ENCODE measurements at places on chromosomes 12 and 14. TPM values are rescaled to one million over a fixed set of nuclear protein-coding genes. Genes with fewer than 3 reads are reported as not detected.

GRCh38 chr12:116734156-116734768 is 3.6 kb downstream of the SPRING1 start:
- DNase-seq: no peak

The TOMM20L gene
- total RNA-seq: not detected

- DNase-seq: no peak
These were observed 27.6 kb downstream of the JAG2 start for GRCh38 chr14:105141026-105141425.

DNA sequence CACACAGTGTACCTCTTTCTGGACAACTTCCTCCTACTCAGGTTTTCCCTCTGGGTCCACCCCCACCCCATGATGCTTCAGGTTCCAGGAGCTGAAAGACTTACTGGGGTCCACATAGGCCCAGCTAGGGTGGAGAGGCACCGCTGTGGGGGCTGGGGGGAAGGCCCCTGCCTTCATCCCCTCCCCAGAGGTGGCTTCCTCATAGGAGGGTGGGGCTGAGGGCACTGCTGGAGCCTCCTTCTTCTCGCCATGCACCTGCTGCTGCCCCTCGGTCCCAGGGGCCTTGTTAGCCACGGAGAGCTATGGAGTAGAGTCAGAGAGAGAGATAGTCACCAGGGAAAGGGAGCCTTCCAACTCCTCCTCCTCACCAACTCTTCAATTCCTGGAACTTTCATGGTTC is 2.7 kb downstream of the FAIM2 start:
- DNase-seq: peak; percentile 10

DNA sequence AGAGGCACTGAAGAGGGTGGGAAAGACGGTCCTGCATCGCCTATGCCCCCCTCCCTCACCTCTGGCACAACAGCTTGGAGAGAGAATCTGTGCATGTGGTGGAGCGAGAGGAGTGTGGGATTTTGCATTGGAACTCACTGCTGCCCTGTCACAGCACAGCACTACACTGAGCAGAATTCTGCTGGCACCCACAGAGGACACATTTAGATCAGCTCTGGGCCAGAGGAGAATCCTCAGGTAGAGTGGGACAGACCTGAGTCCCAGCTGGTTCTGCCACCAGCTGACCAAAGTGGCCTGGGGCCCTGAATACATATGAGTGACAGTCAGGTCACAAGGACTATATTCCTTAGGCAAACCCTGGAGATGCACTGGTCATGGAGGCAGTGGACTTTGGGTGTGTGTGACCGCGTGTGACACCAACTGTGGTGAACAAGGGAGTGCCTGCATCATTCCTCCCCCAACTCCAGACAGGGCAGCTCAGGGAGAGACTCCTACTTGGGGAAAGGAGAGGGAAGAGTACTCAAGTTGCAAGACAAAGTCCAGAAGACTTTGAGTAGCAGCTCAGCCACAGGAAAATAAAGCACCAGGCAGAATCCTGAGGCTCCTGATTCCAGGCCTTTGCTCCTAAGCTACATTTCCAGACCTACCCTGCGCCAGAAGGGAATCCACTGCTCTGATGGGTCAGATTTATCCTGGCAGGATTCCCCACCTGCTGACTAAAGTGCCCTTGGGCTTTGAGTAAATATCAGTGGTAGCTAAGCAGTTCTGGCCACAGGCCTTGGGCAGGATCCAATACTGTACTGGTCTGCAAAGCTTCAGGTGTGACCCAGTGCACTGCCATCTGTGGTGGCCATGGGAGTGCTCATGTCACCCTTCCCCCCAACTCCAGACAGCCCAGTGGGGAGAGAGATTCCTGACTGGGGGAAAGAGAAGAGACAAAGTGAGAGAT is 10.6 kb upstream of the ACOT1 start:
- DNase-seq: no peak

DNA sequence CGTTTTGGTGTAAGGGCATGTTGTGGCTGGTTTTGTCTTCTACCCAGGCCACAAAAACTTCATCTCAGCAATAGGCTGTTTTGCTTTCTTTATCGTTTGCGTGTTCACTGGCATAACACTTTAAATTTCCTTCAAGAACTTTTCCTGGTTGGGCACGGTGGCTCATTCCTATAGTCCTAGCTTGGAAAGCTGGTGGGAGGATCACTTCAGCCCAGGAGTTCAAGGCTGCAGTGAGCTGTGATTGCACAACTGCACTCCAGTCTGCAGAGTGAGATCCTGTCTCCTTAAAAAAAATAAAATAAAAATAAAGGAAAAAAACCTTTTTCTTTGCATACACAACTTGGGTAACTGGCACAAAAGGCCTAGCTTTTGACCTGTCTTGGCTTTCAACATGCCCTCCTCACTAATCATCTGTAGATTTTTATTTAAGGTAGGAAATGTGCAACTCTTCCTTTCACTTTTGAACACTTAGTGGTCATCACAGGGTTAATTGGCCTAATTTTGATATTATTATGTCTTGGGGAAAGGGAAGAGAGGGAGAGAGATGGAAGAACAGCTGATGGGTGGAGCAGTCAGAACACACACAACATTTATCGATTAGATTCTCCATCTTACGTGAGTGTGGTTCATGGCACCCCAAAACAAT is 78.9 kb upstream of the PSMA6 start:
- DNase-seq: peak; percentile 71

The SERPINA5 gene
- total RNA-seq: 60.7 TPM

GRCh38 chr14:28412077-28412476 is 354.5 kb upstream of the FOXG1 start:
- no peak for DNase-seq

The MMP19 gene
- total RNA-seq: 42.7 TPM

DNA sequence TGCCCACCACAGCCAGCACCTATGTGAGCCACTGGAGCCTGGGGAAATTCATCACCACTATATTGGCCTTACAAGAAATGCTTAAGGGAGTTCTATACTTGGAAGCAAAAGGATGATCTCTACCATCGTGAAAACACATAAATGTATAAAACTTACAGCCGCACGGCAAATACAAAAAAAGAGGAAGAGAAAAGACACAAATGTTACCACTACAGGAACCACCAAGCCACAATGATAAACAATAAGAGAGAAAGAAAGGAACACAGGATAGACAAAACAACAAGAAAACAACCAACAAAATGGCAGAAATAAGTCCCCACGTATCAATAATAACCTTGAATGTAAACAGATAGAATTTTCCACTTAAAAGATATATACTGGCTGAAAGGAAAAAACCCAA is 267.5 kb downstream of the TMEM121 start:
- DNase-seq: no peak

GRCh38 chr12:46004715-46005114 is 14.3 kb upstream of the SCAF11 start:
- DNase-seq: no peak

The CCNT1 gene
- 47.7 TPM for total RNA-seq

- no peak for DNase-seq
These were observed 224.2 kb downstream of the RAD51B start for GRCh38 chr14:68043752-68044151.

GRCh38 chr12:71958056-71958455 is 19.4 kb downstream of the TPH2 start:
- DNase-seq: no peak

GRCh38 chr12:48163150-48163747 is 5.9 kb upstream of the ASB8 start:
- DNase-seq: no peak

The HAL gene
- 0.99 TPM for total RNA-seq

GRCh38 chr12:109782326-109782703 is 50.9 kb downstream of the TRPV4 start:
- no peak for DNase-seq

- DNase-seq: no peak
These were observed 4.4 kb downstream of the SRP54 start for GRCh38 chr14:34987180-34987579.

GRCh38 chr14:94005324-94006073 is 8.4 kb downstream of the CCDC197 start:
- DNase-seq: no peak

- DNase-seq: peak; percentile 45
These were observed 24.3 kb upstream of the PLEKHD1 start for GRCh38 chr14:69460093-69460701.

GRCh38 chr12:11774821-11775220 is 125.3 kb downstream of the ETV6 start:
- no peak for DNase-seq

DNA sequence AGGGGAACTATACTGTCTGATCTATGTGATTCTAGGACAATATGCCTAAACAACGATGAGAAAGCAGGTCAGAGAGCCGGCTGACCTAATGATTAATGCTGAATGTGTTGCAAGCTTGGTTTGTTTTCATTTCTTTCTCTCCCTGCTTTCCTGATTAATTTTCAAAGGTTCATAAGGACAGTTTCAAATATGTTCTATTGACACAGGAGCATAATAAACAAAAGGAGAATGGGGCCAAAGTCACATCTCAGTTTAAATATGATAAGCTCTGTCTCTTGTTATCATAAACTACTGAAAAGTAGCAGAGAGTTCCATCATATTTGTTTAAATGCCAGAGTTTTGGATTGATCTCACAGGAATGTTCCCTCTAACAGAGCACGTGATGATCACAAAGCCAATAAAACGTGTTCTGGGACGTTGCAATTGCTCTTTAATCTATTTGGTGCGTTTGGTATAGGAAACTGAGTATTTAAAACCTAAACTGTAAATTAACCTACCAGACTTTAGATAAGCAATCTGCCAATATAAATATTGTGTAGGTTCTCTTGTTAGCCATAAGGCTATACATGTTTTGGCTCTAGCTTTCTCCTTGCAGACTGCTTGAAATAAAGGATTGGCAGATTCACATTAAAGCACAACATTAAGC is 3.7 kb upstream of the HSD17B6 start:
- no peak for DNase-seq

- DNase-seq: no peak
These were observed 1.9 kb upstream of the KCNK10 start for GRCh38 chr14:88324930-88325329.

DNA sequence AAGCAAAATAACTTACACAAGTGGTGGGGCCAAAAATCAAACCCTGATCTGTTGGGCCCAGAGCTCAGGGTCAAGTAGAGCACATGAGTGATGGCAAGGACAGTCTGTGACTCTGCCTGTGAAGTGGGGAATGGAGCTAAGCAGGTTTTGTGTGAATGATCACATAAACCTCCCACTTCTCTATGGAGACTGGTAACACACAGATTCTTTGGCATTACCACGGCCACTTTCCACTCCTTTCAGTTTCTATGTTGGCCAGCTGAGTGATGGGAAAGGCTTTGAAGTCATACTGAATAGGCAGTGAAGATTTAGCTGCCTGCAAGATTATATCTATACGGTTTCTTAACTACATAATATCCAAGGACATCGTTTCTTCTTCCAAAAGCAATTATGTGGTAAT is 97.9 kb downstream of the ARMH4 start:
- no peak for DNase-seq

DNA sequence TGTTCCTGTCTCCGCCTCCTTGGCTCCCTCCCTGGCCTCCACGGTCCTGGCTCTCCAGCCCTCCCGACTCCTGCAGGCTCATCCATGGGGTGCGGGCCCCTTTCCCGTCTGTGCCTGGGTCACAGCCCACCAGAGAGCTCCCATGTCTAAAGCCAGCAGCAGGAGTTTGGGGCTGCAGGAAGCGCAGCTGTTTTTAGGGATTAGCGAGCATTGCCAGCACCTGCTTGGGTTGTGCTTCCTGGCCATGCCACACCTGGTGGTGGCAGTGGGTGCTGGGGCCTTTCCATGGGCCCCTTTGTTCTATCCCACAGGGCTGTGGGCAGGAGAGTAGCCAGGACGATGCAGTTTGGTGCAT is 64.7 kb downstream of the KIF26A start:
- no peak for DNase-seq

DNA sequence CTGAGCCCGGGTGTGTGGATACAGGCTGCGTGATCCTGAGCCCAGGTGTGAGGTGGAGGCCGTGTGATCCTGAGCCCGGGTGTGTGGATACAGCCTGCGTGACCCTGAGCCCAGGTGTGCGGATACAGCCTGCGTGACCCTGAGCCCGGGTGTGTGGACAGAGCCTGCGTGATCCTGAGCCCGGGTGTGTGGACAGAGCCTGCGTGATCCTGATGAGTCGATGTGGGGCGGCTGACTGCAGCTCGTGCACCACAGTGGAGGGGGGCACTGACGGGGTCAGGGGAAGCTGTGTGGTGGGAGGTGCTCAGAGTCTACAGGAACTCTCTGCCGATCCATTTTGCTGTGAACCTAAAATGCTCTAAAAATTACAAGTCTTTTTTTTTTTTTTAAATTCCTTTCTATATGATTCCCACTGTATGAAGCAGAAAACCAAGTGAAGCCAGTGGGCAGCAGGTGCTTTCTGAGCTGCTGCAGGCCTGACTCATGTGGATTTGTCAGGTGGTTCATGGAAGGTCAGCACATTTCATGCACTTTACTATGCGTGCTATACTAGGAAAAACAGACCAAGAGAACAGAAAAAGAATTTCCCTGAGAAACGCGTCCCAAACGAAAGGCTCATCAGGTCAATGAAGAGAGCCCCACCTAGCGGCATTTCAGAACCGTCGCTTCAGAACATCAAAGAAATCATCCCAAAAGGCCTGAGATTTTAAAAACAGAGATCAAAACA is 19.3 kb downstream of the BRF1 start:
- DNase-seq: no peak

- DNase-seq: no peak
These were observed 10.9 kb upstream of the ADSS1 start for GRCh38 chr14:104712881-104713734.

GRCh38 chr12:64332938-64333337 is 57.6 kb downstream of the C12orf56 start:
- DNase-seq: no peak

GRCh38 chr12:5884866-5885265 is 60.2 kb downstream of the ANO2 start:
- no peak for DNase-seq

GRCh38 chr12:31233061-31233730 is 92.8 kb downstream of the SINHCAF start:
- no peak for DNase-seq

The DHRS7 gene
- total RNA-seq: 58.5 TPM

- no peak for DNase-seq
These were observed 51.2 kb downstream of the TESPA1 start for GRCh38 chr12:54933376-54933775.
